ENCODE measurements at places on chromosomes 13 and 19.

GRCh38 chr13:76216729-76217128 lies 580.6 kb downstream of the LMO7 start:
- peak; percentile 53 for DNase-seq

DNA sequence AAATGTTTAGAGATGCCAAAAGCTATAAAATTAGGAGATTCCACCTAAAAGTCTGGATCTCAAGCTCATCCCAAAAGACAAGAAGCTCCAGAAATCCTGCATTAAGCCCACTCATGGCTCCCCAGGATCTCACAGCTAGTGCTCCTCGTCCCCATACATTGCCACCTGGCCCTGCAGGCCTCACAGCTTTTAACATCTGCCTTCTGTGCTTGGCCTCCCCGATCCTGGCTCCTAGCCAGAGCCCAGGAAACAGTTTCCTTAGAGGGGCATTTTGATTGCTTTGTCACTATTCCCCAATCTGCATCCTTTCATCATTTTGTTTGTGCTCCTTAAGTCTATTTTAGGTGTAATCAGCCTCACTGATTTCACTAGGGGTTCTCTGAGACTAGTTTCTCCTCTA lies 14.5 kb upstream of the DCT start:
- no peak for DNase-seq

GRCh38 chr13:59247171-59247570 lies 916.6 kb downstream of the DIAPH3 start:
- no peak for DNase-seq

- no peak for DNase-seq
These were observed 49.8 kb downstream of the ELF1 start for GRCh38 chr13:40969169-40969901.

GRCh38 chr13:110490009-110490770 lies 71.3 kb downstream of the RAB20 start:
- no peak for DNase-seq

GRCh38 chr13:107220245-107220644 lies 652.3 kb upstream of the ARGLU1 start:
- no peak for DNase-seq

DNA sequence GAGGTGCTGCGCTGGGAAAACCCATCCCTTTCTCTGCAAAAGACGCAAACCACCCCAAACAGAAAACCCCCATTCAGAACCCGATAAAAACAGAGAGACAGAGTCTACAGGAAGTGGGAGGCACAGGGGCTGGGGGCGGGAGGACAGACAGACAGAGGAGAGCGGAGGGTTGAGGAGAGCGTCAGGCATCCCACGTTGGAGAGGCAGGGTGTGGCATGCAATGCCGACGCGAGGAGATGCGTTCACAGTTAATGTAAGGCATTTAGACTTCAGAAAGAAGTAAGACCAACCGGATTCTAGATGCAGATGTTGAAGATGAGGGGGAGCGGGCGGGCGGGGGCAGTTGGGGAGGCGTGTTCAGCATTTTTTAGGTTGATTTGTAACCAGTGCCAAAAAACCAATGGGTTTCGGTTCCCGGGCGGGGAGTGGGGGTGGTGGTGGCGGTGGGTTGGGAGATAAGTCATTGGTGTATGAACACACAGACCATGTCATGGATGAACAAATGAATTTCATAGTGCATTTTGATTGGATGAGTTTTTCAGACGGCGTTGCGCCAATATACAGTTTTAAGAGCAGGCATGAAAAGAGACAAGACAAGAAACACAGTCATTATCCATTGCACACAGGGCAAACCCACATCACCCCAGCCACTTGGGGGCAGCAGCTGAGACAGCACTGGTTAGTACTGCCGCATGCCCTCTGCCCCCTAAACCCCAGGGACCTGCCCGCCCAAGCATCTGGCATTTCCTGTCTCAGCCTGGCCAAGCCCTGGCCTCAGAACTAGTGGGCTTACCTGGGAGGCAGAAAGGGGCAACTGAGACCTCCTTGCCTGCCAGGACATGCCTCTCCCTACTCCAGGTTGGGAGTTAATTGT lies 91.3 kb downstream of the IER2 start:
- no peak for DNase-seq

DNA sequence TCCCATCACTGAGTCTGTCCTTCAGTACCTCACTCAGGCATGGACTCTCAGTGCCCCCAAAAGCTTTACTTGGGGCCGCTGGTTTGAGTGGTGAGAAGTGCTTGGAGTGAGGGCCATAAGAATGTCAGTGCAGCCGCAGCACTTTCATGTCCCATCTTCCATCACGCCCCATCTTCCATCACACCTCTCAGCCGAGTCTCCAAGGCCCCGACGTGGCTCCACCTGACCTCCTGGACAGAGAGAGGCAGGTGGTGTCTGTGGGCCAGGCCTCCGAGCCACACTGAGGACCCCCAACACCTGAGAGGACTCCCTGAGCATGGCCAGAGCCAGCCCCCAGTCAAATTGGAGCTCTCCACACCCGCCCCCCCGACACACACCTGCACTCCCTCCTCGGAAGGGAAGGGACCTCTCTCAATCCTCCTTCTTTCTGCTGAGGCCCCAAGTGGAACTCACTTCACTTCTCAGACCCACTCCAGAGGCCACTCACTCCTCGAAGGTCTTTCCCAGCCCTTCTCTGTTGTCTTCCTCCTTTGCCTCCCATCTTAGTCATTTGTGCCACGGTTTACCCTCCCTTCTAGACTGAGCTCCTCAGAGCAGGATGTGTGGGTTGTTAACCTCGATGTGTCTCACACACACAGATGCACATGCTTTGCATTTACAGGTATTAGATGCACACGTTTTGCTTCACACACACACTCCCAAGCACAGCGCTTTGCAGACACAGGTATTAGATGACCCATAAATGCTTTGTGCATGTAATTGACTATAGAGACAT lies 65.7 kb upstream of the ATP12A start:
- no peak for DNase-seq

DNA sequence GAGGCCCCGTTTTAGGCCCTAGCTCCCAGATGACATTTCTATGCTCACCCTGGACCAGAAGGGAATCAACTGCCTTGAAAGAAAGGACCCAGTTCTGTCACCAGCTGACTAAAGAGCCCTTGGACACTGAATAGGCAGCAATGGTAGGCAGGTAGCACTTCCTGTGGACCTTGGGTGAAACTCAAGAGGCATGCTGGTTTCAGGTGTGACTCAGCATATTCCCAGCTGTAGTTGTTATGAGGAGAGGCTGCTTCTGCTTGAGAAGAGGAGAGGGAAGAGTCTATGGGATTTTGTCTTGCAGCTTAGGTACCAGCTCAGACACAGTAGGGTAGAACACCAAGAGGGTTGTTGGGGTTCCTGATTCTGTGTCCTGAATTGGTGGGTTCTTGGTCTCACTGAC lies 37.9 kb upstream of the HTR2A start:
- no peak for DNase-seq
